ENCODE measurements at places on chromosomes 12 and 14.
A peak's percentile ranks its signal among the peaks of the same experiment; 100 is the strongest.

DNA sequence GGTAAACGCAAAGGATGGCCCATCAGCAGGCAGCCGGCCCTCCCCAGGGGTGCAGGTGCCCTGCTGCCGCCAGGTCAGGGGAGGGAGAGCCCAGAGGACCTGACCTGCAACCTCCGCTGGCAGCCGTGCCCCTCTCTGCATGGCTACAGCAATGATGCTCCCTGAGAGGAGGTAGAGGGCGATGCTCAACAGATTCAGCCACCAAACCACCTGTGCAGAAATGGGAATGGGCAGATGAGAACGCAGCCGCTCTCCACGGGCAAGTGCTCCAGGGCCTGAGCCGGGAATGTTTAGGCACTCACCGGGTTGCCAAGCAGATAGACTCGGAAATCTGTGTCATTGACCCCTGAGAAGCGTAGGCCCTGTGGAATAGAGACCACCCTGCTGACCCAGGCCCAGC lies 8.7 kb upstream of the NGB start:
- DNase-seq = no peak

GRCh38 chr14:51430633-51431032 lies 190.6 kb downstream of the TMX1 start:
- DNase-seq = no peak

DNA sequence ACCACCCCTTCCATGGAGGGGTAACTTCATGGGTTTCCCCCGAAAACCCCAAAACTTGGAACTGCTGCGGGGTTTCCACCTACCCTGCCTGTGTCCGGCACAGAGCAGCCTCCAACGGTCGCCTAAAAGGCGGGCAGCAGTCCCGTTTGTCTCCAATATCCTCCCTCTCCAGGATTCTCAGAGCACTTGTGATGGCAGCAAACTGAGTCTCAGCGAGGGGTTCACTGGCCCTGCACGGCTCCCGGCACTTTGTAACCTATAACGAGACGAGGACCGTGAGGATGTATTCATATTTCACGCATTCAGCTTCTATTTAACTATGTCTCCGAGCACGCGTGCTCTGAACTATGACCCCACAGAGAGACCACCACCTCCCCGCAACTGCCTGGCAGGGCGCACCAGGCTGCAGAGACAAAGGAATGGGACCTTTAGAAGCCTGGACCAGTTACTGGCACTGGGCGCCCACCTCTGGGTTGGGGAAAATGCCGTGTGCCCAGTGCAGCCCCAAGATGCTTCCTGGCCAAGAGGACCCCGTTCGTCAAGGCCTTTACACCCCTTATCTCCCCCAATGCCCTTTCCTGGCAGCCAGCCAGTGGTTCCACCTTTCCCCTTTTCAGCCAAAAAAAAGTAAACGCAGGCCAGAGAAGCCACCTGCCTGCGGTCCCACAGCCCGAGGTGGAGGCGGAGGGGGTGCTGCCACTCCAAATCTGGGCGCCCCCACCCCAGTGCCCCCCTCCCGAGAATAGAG lies 173.1 kb upstream of the RTL1 start:
- DNase-seq = peak; percentile 28

- DNase-seq = no peak
Observed at GRCh38 chr14:32028599-32028998, 48.5 kb upstream of the ARHGAP5 start.
